ENCODE measurements at places on chromosomes 11 and 22.

GRCh38 chr11:16799890-16800289, 61.4 kb downstream of the C11orf58 start:
- DNase-seq: no peak

DNA sequence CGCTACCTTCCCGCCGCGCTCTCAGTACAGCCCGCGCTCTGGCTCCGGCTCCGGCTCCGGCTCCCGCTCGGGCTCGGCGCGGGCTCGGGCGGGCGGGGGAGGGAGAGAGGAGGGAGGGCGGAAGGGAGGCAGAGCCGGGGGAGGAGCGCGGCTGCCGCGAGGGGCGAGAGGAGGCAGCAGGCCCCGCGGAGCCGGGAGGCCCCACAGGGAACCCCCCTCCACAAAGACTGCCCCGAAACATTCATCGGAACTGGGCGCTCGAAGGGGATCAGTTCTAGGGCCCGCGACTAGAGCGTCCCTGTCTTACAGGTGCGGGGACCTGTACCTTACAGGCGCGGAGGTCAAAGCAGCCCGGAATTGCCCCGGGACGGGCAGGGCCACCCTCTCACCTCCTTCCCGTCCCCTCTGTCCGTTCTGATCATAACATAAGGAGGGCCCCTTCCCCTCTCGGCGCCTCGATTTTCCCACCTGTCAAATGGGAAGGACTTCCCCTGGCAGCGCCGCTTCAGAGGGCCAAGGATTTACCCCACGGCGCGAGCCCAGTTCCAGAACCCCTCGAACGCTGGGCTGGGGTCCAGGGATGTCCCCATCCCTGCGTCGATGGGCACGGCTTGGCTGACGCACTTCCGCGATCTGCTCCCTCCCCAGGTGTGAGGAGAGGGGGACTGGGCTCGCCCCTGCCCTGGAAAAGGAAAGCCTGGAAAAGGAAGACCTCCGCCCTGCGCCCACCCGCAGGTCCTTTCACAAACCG, at the start of gene SHISA8:
Gene SHISA8 (minus strand): TSS at position 40 of the 751 bp plus-strand sequence. CDS start 407 bp downstream, outside the sequence.
- peak; percentile 32 for DNase-seq

GRCh38 chr11:35030716-35031213, 108.2 kb upstream of the CD44 start:
- DNase-seq: no peak

DNA sequence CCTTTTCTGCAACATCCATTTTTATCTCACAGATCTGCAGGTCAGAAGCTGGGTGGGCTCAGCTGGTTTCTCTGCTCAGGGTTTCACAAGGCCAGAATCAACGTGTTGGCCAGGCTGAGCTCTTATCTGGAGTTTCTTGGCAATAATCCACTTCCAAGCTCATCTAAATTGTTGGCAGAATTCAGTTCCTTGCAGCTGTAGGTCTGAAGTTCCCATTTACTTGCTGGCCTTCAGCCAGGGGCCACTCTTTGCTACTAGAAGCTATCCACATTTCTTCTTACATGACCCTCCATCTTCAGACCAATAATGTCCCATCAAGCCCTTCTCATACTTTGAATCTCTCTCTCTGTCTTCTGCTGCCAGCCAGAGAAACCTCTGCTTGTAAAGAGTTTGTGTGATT, 103.5 kb downstream of the WNT11 start:
- DNase-seq: no peak

- no peak for DNase-seq
Measured at GRCh38 chr11:122634501-122634900, 21.0 kb upstream of the UBASH3B start.
